ENCODE measurements at places on chromosomes 1 and 21. TPM values are rescaled to one million over a fixed set of nuclear protein-coding genes. Genes with fewer than 3 reads are reported as not detected.

LCE6A gene
- not detected for total RNA-seq

RIMKLA gene
- 8.2 TPM for total RNA-seq

HECTD3 gene
- 28.5 TPM for total RNA-seq

LYPD8 gene
- not detected for total RNA-seq

ZNF683 gene
- total RNA-seq = not detected

GADD45A gene
- 45.2 TPM for total RNA-seq

IL22RA1 gene
- total RNA-seq = not detected

IGSF21 gene
- 14.3 TPM for total RNA-seq

MTARC1 gene
- 13.1 TPM for total RNA-seq

ZSCAN20 gene
- total RNA-seq = 19.5 TPM

ALG14 gene
- total RNA-seq = 4.1 TPM

PLOD1 gene
- total RNA-seq = 129 TPM

RNU1-2 gene
- total RNA-seq = under 0.01 TPM

PRKCZ gene
- 16.5 TPM for total RNA-seq

SRSF4 gene
- total RNA-seq = 78.6 TPM

SLFNL1 gene
- total RNA-seq = 0.82 TPM

ATP6V1G3 gene
- not detected for total RNA-seq

ATP5PB gene
- 165 TPM for total RNA-seq

CDA gene
- total RNA-seq = not detected

VWA5B1 gene
- 1.1 TPM for total RNA-seq

RHEX gene
- 1.6 TPM for total RNA-seq

COL6A1 gene
- total RNA-seq = 489 TPM

IFI44L gene
- total RNA-seq = 16.8 TPM

SLAMF9 gene
- not detected for total RNA-seq

S100A7 gene
- total RNA-seq = not detected

UMODL1 gene
- total RNA-seq = 0.16 TPM

KRTAP22-1 gene
- total RNA-seq = not detected

LMX1A gene
- 9.6 TPM for total RNA-seq

TSPAN1 gene
- total RNA-seq = 0.49 TPM

TFF2 gene
- total RNA-seq = not detected

RHBDL2 gene
- 0.49 TPM for total RNA-seq

MMP23B gene
- total RNA-seq = 40.0 TPM

SPRR1B gene
- total RNA-seq = not detected

C1orf35 gene
- total RNA-seq = 14.3 TPM

SYNC gene
- total RNA-seq = 15.3 TPM

RER1 gene
- 62.9 TPM for total RNA-seq

MAP3K21 gene
- 2.1 TPM for total RNA-seq

FMN2 gene
- total RNA-seq = 30.8 TPM

TRIM58 gene
- total RNA-seq = 7.0 TPM

NUDT4B gene
- 33.9 TPM for total RNA-seq

CRYBG2 gene
- total RNA-seq = 1.9 TPM

GJA5 gene
- total RNA-seq = 13.3 TPM

CD34 gene
- total RNA-seq = 54.6 TPM

TSHB gene
- total RNA-seq = not detected

SDHB gene
- total RNA-seq = 59.8 TPM

NLRP3 gene
- 2.2 TPM for total RNA-seq

HMGN1 gene
- total RNA-seq = 273 TPM

TTC24 gene
- total RNA-seq = not detected

TEKT2 gene
- total RNA-seq = 4.1 TPM

SYCP1 gene
- total RNA-seq = 0.11 TPM

TNFRSF4 gene
- total RNA-seq = 0.22 TPM

CTPS1 gene
- 31.7 TPM for total RNA-seq

EXTL1 gene
- 1.6 TPM for total RNA-seq

LMOD1 gene
- total RNA-seq = 23.3 TPM

ST6GALNAC5 gene
- 26.3 TPM for total RNA-seq

PLA2G2A gene
- total RNA-seq = 8.3 TPM

WDR64 gene
- 1.3 TPM for total RNA-seq
